ENCODE measurements at places on chromosomes 4 and X. TPM values are rescaled to one million over a fixed set of nuclear protein-coding genes. Genes with fewer than 3 reads are reported as not detected.
A peak's percentile ranks its signal among the peaks of the same experiment; 100 is the strongest.

DNA sequence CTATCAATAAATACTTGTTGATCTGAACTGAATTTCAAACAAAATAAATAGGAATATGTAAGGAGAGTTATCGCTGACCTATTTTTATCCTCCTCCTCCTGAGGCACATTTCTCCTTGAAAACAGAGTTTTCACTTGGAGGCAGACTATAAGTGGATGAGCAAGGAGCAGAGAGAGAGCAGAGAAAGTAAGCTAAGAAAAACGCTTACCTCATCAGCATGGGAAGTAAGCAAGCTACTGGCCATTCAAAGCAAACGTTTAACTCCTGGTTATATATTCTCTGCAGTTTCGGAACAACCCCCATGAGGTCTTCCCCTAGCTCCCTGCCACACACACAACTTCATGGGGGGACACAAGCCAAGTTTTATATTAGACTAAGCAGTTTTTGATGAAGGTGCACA lies 13.2 kb downstream of the ZDHHC9 start:
- no peak for DNase-seq

- no peak for DNase-seq
These were observed 8.7 kb upstream of the HPGDS start for GRCh38 chr4:94351319-94351718.

GRCh38 chr4:98564852-98565251 lies 93.6 kb downstream of the TSPAN5 start:
- no peak for DNase-seq

DNA sequence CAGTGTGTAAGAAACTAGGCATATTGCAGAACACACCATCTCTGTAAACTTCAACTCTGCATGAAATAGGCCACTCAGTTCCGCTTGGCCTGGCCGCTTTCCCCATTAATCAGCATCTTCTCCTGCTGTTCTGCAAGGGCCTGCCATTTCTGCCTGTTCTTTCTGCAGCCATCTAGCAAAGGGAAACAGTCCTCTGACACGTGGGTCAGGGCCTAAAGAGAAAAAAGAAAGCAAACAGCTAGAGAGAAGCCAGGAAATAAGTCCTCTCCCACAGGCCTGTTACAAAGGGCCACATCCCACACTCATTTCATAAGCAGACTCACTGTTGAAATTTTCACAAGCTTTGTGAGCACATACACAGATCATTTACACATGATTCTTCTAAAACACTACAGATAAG lies 130.1 kb downstream of the PDE5A start:
- DNase-seq, result peak; percentile 44

- DNase-seq, result no peak
These were observed 202.0 kb downstream of the RRAGB start for GRCh38 chrX:55919367-55920221.

DNA sequence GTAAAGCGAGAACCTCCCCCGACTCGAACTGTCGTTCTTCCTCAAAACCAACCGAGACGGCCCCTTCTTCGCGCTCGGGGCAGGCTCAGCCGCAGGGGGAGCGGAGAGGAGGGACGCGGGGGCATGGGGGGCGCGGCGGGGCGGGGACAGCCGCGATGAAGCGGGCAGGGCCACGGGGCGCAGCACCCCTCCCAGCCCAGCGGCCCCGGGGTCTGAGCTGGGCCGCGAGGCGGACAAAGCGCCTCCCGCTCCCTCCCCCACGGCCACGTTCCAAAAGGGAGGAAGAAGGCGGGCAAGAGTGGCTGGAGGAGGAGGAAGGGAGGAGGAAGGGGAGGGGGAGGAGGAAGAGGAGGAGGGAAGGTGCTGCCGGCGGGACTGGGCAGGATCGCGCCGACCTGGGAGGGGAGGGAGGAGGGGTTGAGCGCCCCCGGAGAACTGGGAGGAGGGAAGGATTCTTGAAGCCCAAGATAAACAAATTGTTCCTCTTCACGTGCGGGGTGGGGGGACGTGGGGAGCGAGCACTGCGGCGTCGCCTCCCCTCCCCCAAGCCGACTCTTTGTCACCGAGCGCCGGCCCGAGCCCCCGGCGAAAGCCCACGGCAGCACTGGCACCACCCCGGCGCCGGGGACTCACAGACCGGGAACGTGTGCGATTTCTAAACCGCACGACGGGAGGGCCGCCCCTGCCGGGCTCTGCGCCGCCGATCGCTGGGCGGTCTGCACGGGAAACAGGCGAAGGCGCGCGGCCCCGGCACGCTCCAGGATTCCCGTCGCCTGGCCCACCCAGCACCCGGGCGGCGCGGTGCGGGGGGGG lies 2.9 kb downstream of the MAML3 start:
- peak; percentile 96 for DNase-seq

DNA sequence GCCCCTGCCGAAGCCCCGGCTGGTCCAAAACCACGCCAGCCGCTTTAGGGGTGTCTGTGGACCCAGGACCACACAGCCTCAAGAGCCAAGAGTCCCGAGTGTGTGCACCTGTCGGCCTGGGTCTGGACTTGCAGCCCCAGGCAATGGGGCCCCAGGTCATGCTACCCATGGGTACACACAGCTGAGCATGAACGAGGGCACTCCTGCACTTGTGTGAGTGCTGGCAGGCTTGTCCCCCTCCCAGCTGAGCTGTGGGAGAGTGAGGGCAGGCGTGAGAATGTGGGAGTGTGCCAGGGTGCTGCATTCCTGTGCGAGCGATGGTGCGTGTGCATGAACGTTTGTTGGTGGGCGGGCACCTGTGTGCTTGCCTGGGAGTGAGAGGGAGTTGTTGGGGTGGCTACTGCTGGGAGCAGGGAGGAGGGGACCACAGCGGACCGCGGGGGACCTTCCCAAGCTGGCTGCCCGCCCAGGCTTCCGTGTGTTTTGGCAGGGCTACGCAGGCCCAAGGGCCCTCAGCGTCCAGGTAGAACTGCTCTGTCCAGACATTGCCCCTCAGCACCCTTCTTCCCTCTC lies 30.8 kb downstream of the BLOC1S4 start:
- peak; percentile 70 for DNase-seq

- no peak for DNase-seq
These were observed at the start of gene BMP15 for GRCh38 chrX:50910685-50911176. BMP15 (plus strand) TSS chrX:50910735; CDS start chrX:50910784, 49 bp downstream.

- DNase-seq, result no peak
These were observed 1310.8 kb upstream of the AGA start for GRCh38 chr4:178752954-178753525.

DNA sequence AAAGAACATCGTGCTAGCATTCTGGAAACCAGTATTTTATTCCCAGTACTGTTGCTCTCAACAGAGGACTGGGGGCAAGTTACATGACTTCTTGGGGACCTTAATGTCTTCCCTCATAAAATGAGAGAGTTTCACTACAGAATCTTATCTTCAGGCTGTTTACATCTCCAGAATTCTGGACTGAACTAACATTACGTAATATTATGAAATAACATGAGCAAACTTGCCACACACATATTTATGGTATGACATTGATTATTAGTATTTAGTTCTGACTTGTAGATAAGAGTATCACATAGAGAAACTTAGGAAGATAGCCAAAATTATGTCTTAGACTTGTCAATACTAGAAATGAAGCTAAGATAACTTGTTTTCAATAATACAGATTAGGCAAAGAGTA lies 68.0 kb downstream of the NFKB1 start:
- no peak for DNase-seq

The DGAT2L6 gene
- not detected for total RNA-seq

- no peak for DNase-seq
These were observed 1602.4 kb downstream of the TECRL start for GRCh38 chr4:62806816-62807215.

The CCKAR gene
- total RNA-seq, result not detected

GRCh38 chr4:30068234-30068633 lies 651.9 kb upstream of the PCDH7 start:
- no peak for DNase-seq

DNA sequence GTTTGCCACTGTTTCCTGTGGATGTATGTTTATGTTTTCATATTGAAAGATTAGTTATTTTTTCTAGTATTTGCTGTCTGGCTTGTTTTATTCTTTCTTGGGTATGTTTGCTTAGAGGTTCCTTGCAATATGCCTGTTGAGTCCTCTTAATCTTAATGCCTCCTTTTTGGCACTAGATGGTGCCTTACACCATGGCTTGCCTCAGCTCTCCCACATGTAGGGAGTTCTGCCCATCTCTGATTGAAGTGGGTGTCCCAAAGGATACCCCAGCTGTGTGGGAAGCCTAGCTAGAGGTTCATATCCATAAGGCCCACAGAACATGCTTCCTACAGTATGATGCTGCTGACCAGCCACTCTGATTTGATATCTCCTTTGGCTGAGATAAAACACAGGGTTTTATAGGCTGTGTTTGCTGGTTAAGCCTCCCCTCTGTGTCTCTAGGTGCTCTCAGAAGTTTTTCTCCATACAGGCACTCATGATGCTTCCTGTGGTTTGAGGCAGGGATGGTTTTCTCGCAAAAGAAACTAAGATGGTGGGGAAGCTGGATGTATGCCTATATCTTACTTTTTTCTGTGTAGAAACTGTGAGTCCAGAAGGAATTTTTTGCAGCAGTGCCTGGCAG lies 162.4 kb downstream of the ASB9 start:
- no peak for DNase-seq

GRCh38 chr4:86536151-86536550 lies 58.0 kb upstream of the PTPN13 start:
- no peak for DNase-seq
